ENCODE measurements at places on chromosomes 4 and X. TPM values are rescaled to one million over a fixed set of nuclear protein-coding genes. Genes with fewer than 3 reads are reported as not detected.

The GUCY1B1 gene
- 0.66 TPM for total RNA-seq

The SPANXA2 gene
- not detected for total RNA-seq

The PAGE2 gene
- not detected for total RNA-seq

The TTC29 gene
- total RNA-seq, result not detected

The PGAM4 gene
- 0.79 TPM for total RNA-seq

The GAB3 gene
- total RNA-seq, result 3.6 TPM

The TRMT2B gene
- 19.8 TPM for total RNA-seq

All from activated CD4-positive, alpha-beta T cell treated with anti-CD3 and anti-CD28 coated beads, Interleukin-2, amount 10 ng/mL, durations not matched to agents 24 days and 14 days (primary cell).